ENCODE measurements at places on chromosomes 13 and 19.

DNA sequence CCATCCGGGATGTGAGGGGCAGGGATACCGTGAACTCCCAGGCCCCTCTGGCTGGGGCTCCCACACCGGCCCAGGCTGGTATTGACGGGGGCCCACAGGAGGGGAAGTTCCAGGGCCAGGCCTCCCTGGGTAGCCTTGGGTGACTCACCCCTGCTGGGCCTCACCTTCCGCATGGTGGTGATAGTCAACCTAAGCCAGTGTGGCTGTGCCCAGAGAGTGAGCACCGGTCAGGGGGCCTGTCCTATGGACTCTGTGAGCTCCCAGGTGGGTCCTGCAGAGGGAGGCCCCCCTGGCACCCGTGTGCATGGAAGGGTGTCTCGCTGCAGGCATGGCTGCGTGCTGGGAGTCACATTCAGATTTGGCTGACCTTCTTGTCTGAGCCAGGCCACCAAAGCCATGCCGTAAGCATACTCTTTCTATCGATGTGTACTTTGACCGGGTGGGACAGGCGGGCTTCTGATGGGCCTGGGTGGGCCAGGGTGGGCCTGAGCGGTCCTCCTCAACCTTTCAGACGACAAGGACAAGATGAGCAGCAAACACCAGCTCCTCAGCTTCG is 27.6 kb downstream of the DHX34 start:
- no peak for DNase-seq

- DNase-seq = no peak
Measured at GRCh38 chr19:40672038-40672437, 18.4 kb downstream of the NUMBL start.

GRCh38 chr19:45766869-45767346 is 2.1 kb downstream of the SIX5 start:
- DNase-seq = no peak

- no peak for DNase-seq
Measured at GRCh38 chr19:15683411-15683810, 10.5 kb downstream of the CYP4F12 start.

- peak; percentile 58 for DNase-seq
Measured at GRCh38 chr19:2618611-2619010, 83.9 kb downstream of the GNG7 start.

DNA sequence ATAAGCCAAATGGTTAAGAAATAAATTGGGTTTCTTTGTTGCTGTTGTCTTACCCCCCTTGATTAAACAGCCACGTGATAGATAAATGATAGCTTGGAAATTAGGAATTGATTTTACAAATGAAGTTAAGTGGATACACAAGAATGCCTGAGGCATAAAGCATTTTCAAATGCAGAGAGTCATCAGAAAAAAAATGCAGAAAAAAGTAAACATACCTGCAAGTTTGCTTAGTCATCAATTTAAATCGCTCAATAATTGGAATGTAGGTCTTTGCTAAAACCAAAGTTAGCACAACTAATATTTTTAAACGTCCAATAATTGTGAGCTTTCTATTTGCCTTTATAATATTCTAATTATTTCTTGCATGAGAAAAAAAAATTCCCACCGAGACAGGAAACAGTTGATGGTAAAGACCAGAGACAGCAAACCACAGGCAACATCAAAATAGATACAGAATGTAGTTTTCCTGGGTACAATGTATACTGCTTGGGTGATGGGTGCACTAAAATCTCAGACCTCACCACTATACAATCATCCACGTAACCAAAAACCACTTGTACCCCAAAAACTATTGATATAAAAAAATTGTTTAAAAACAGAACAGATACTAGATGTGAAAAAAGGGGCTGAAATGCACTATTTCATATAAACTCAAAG is 924.0 kb downstream of the PCDH9 start:
- DNase-seq = no peak

- DNase-seq = no peak
Measured at GRCh38 chr13:33379608-33380007, 94.1 kb upstream of the STARD13 start.

DNA sequence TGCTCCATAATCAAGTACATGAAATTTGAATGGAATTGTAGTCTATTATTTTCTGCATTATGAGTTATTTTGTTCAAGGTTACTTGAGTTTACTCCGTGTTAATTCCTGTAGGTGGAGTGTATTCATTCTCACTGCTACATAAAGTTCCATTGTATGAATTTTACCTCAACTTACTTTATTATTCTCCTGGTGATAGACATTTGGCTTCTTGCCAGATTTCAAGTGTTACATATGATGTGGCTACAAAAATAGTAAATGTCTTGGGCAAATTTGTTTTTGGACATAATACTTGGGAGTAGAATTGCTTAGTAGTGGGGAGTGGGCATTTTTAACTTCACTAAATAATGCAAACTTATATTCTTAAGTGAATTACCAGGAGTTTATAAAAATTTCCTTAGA is 328.9 kb downstream of the SHISA2 start:
- DNase-seq = no peak

DNA sequence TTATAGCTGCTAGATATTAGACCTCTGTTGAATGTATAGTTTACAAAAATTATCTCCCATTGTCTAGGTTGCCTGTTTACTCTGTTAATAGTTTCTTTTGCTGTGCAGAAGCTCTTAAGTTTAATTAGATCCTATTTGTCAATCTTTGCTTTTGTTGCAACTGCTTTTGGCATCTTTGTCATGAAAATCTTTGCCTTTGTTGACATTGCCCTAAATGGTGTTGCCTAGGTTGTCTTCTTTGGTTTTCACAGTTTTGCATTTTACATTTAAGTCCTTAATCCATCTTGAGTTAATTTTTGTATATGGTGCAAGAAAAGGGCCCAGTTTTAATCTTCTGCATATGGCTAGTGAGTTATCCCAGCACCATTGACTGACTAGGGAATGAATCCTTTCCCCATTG is 331.1 kb downstream of the ITGBL1 start:
- DNase-seq = no peak

GRCh38 chr13:60112771-60113170 is 51.0 kb downstream of the DIAPH3 start:
- peak; percentile 31 for DNase-seq

- DNase-seq = no peak
Measured at GRCh38 chr19:40923934-40924391, 41.9 kb upstream of the CYP2A7 start.

DNA sequence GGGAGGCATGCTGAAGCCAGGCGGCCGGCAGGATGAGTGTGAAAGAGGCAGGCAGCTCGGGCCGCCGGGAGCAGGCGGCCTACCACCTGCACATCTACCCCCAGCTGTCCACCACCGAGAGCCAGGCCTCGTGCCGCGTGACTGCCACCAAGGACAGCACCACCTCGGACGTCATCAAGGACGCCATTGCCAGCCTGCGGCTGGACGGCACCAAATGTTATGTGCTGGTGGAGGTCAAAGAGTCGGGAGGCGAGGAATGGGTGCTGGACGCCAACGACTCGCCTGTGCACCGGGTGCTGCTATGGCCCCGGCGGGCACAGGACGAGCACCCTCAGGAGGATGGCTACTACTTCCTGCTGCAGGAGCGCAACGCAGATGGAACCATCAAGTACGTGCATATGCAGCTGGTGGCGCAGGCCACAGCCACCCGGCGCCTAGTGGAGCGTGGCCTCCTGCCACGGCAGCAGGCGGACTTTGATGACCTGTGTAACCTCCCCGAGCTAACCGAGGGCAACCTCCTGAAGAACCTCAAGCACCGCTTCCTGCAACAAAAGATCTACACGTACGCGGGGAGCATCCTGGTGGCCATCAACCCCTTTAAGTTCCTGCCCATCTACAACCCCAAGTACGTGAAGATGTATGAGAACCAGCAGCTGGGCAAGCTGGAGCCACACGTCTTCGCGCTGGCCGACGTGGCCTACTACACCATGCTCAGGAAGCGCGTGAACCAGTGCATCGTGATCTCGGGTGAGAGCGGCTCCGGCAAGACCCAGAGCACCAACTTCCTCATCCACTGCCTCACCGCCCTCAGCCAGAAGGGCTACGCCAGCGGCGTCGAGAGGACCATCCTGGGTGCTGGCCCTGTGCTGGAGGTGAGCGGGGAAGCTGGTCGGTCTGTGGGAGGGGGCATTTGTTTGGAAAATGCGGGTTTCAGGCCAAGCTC is 26.4 kb downstream of the MYO9B start:
- no peak for DNase-seq

- DNase-seq = peak; percentile 65
Measured at GRCh38 chr13:31765138-31765785, 25.9 kb downstream of the RXFP2 start.

DNA sequence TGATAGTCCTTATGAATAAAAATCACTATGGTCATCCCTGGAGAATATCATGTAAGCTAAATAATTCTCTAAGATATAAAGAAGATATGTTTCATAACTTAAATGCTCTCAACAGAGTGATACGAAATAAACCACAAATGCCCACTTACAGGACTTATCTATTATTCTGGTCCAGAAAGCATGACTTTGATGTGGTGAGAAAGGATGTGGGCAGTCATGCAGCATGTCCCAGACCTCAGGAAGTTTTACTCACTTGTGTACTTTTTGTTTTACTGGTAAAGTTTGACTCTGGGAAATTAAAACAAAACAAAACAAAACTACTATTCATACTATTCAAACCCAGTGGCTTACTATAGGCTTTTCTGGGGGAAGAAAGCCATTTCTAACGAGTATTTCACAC is 483.2 kb upstream of the SLITRK6 start:
- no peak for DNase-seq

- DNase-seq = peak; percentile 49
Measured at GRCh38 chr19:12996406-12997094, 1.3 kb downstream of the NFIX start.

DNA sequence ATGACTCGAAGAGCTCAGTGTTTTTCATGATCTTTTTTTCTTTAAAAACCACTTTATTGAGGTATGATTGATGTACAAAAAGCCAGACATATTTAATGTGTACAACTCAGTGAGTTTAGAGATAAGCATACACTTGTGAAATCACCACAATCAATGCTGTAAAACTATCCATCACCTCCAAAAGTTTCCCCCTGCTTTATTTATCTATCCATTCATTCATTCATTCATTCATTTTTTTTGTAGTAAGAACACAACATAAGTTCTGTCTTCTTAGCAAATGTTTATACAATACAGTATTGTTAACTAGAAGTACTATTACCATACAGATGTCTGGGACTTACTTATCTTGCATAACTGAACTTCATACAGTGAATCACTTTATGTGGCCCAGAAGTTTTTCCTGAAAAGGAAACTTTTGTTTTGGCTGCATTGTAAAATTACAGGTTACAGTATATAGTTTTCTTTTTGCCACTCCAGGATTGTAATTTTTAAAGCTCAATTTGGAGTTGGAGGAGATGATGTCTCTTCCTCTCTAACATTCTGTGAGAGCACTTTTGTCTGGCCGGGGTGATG is 6.7 kb downstream of the RAP2A start:
- peak; percentile 31 for DNase-seq

- peak; percentile 46 for DNase-seq
Measured at GRCh38 chr13:109787135-109787954, 962 bp upstream of the IRS2 start.

- no peak for DNase-seq
Measured at GRCh38 chr19:41744850-41745249, 10.5 kb upstream of the CEACAM6 start.

DNA sequence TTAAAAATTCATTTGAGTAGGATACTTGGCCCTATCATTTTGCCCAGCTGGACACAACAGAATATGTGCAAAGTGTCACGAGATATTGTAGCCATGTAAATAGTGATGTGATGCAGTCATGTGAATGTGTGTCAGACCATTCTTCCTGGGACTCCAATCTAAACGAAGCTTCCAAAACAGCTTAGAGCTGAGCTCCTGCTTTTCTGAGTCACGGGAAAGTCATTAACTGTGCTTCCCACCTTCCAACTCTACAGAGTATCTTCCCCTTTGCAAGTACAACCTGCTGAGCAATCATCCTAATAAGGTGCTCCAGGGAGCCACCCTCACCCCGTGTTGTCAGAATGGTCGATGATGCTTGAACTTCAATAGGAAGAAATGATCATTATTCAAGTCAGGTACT is 294.7 kb downstream of the MYO16 start:
- DNase-seq = peak; percentile 9

GRCh38 chr13:113589961-113590339 is 5.4 kb downstream of the TFDP1 start:
- DNase-seq = no peak

DNA sequence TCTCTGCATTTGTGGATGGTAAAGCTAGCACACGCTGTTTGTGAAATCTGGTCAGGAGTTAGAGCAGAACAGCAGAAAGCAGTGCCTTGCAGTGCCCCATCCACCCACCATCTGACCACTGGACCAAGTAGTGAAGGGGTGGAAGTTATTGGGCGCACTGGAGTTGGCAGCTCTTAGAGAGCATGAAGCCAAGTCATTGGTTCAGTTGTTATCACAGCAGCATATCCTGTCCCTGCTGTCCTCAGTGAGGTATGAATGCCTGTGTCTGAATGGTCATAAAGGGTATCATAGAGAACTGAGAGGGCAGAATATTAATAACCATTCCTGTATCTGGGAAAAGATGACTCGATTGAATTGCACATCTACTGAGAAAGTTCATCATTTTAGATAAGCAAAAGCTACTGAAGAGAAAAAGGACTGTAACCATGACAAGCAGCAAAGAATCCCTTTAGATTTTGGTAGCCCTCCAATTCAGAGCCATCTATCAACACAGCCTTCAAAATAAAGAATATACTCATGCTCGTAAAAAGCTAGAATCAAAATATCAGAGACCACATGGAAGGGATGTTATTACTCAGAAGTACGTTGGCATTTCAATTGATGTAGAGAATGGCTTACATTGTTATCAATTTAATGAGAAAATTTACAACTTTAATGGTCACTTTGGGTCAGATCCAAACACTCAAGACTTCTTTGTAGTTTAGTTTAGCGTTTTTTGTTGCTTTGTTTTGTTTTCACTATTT is 919.0 kb downstream of the EFNB2 start:
- no peak for DNase-seq

DNA sequence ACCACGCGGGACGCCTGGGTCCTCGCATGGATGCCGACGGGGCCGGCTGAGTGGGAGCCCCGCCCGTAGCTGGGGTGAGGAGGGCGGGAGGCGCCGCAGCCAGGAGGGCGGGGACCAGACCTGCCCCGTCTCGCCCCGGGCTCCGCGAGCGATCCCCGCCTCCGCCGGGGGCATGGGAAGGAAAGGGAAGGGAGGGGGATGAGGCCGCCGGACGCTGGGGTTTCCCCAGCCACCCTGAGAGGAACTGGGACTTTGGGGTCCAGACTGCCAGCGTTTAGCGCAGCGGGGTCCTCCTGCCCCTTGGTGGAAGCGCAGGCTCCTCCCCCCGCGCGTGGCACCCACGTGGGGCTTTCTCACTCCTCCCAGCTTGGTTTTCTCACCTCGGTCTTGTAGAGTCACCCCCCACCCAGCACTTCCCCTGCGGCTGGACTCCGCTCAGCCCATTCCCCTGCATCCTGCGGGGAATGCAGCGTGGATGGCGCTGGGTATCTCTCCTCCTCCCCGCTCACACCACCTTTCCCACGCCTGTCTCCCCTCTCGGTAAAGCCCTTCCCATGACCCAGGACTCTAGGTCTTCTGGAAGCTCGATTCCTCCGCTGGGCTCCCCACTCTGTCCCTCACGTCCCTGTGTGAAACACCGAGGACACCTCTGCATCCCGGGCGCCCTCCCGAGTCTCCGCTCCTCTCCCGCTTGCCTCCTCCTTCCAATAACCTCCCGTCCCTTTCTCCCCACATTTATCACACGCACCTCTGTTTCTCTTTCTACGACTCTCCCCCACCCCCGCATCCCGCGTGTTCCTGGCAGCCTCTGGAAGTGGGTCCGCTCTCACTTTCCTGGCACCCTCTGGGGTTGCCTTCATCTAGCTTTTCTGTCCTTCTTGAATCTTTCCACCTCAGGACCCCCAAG is 2.1 kb downstream of the TGFB1 start:
- peak; percentile 60 for DNase-seq

GRCh38 chr13:23500849-23501248 is 67.3 kb upstream of the SACS start:
- peak; percentile 71 for DNase-seq

GRCh38 chr13:20390526-20391175 is 135.0 kb downstream of the CRYL1 start:
- no peak for DNase-seq

All from fibroblast of pulmonary artery (primary cell).